Left renal cortex interstitium (tissue), 4 donors: ENCODE measurements at places on chromosomes 11 and 22.

DNA sequence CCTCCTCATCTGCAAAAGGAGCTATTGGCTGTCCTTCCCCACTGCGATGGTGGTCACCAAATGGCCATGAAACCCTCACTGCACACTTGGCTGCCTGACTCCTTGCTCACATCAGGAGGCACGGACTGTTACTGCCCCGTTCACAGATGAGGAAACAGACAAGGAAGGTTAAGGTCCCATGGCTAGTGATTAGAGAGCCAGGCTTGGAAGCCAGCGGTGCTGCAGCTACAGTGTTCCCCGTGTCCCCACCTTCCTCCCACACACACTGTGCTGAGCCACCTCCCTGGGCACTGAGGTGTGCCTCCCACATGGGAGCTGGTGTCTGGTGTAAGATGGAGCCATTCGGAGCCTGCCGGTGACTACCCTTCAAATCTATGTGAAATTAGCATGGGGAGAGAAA is 2.6 kb downstream of the ARHGAP8 start:
- no peak for DNase-seq

DNA sequence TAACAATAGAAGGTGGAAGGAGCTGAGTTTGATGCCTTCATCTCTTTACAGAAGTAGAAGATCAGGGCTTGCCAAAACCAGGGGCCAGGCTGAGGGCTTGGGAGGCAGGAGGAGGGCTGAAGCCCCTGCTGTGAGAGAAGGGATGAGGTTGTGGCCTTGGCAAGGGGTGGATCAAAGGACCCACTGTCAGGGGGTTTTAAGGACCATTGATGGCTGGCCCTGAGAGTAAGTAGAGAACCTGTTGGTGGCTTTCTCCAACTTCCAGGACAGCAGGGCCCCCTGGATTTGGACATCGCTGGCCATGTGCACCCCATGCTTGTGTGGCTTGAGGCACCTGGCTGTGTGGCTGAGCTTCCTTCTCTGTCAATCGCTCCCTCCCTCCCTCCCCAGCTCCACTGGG is 927.7 kb downstream of the TBC1D22A start:
- DNase-seq: no peak

GRCh38 chr11:95295382-95296149 is 64.6 kb upstream of the SESN3 start:
- DNase-seq: no peak

GRCh38 chr11:102664001-102664752 is 39.0 kb upstream of the MMP20 start:
- no peak for DNase-seq

DNA sequence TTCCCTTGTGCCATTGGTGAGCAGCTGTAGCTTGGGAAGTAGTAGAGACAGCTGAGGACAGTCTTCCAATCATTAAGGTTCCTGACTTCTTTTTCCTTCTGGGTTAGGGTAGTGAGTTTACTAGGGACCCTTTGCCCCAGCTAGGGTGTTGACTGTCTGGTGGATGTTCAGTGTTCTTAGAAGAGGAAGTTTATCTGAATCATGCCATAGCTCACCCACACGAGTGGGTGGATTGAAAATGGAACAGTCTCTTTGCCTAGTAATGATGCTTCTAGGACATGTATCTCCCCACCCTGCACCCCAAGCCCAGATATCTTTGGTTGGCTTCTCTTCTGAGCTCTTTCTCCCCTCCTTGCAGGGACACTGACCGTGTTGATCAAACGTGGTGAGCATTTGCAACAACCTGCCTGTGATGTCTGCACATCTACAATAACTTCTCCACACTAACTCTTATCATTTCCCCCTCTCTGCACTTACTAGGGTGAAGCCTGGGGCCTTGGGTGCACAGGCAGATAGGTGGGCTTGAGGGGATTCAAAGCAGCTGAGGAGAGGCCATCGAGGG is 57.1 kb upstream of the HORMAD2 start:
- DNase-seq: no peak

- DNase-seq: no peak
These were observed 1.9 kb upstream of the RFPL3 start for GRCh38 chr22:32355760-32356159.

GRCh38 chr22:43879901-43880540 is 11.8 kb downstream of the PNPLA5 start:
- no peak for DNase-seq

- DNase-seq: no peak
These were observed 44.3 kb downstream of the EXT2 start for GRCh38 chr11:44139565-44140330.

GRCh38 chr22:47628477-47629272 is 866.2 kb downstream of the TBC1D22A start:
- no peak for DNase-seq

GRCh38 chr11:59900366-59901126 is 22.0 kb downstream of the OOSP3 start:
- no peak for DNase-seq

DNA sequence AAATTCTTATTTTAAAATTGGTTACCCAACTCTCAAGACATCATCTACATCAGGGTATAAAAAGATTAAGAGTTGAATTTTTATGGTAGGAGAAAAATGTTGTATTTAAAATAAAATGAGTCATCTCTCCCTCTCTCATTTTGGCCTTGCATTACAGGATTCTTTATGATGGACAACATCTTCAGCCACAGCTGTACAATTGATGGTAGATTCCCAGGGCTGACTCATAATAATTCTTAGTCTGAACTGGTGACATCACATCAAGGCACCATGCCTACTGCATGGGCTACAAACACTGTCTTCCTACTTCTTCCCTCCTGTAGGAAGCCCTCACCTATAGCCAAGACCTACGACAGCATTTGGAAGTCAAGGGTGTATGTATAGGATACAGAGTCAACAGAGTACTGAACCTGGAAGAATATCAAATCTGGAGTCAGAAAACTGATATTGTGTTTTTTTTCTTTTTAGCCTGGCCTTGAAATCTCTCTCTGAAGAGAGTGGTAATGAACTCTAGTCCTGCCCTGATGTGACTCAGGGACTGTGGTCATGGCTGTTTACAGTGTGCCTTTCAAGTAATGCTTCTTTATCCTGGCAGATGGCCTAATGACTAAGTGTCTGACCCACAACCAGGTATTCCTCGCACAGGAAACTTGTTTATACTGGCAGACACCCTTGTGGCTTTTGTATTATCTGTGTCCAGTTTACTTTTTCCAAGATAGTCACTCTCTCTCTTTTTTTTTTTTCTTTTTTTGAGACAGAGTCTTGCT is 32.5 kb downstream of the MRGPRX2 start:
- no peak for DNase-seq

- no peak for DNase-seq
These were observed 56.4 kb downstream of the UBASH3B start for GRCh38 chr11:122711831-122712381.

- no peak for DNase-seq
These were observed 101.1 kb upstream of the APOA1 start for GRCh38 chr11:116938471-116939070.
